ENCODE measurements at places on chromosomes 2 and 18.
A peak's percentile ranks its signal among the peaks of the same experiment; 100 is the strongest.

- DNase-seq = peak; percentile 38
- no peak overlapping the region for H3K4me3 ChIP-seq
- peaks cover 2% of the 10 kb centered on the region for H3K4me1 ChIP-seq
- H3K27me3 ChIP-seq = no peaks in the 10 kb centered on the region
These were observed 65.7 kb upstream of the SMAD2 start for GRCh38 chr18:47996091-47996541.

DNA sequence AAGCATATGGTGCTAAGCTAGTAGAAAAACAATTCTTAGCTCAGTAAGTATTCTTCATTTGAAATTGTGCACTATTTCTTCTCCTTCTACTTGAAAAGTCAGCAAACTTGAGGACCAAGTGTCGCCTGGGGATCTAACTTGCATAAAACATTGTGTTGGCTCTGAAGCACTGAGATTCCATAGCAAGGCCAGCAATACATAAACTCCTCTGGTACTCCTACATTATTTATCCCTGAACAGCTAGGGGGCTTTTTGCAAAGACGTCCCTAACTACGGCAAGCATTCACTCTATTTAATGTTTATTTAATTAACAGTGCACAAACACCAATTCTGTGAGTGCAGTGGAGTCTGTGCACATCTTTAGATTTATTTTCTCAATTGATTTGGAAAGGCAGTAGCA is 392.2 kb downstream of the ERBB4 start:
- H3K4me3 ChIP-seq = no peak overlapping the region
- H3K36me3 ChIP-seq = no peaks in the 10 kb centered on the region
- H3K27ac ChIP-seq = no peak overlapping the region

GRCh38 chr2:120442541-120442922 is 96.6 kb downstream of the INHBB start:
- H3K4me1 ChIP-seq = peaks cover 19% of the 10 kb centered on the region
- DNase-seq = no peak
- H3K27me3 ChIP-seq = peaks cover 57% of the 10 kb centered on the region
- no peak overlapping the region for H3K27ac ChIP-seq

GRCh38 chr2:200345975-200346374 is 39.5 kb downstream of the SPATS2L start:
- DNase-seq = peak; percentile 93
- no peaks in the 10 kb centered on the region for H3K27me3 ChIP-seq
- peaks cover 16% of the 10 kb centered on the region for H3K4me1 ChIP-seq
- peaks cover 17% of the 10 kb centered on the region for H3K36me3 ChIP-seq
- H3K27ac ChIP-seq = peak overlapping the region; percentile 80
- H3K4me3 ChIP-seq = no peak overlapping the region

- no peak overlapping the region for H3K4me3 ChIP-seq
- no peak overlapping the region for H3K27ac ChIP-seq
- no peak for DNase-seq
- H3K4me1 ChIP-seq = peaks cover 2% of the 10 kb centered on the region
- H3K27me3 ChIP-seq = no peaks in the 10 kb centered on the region
These were observed 226.0 kb upstream of the ITGA4 start for GRCh38 chr2:181231151-181231550.

DNA sequence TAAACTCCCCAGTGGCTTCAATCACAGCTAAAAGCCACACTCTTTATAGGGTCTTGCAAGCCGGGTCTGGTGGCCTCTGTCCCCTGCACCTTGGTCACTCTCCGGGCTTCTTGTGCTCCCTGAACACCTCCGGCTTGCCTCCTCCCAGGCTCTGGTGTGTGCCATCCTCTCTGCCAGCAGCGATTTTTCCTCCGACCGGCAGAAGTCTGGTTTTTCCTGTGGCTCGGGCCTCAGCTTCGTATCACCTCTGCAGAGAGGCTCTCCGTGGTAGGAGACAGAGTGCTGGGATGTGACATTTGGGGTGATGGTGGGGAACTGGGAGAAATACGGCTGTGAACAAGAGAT is 58.8 kb upstream of the HPCAL1 start:
- no peak overlapping the region for H3K4me3 ChIP-seq
- peaks cover 4% of the 10 kb centered on the region for H3K4me1 ChIP-seq
- H3K27ac ChIP-seq = no peak overlapping the region
- no peak for DNase-seq
- no peaks in the 10 kb centered on the region for H3K36me3 ChIP-seq
- peaks cover 3% of the 10 kb centered on the region for H3K27me3 ChIP-seq

DNA sequence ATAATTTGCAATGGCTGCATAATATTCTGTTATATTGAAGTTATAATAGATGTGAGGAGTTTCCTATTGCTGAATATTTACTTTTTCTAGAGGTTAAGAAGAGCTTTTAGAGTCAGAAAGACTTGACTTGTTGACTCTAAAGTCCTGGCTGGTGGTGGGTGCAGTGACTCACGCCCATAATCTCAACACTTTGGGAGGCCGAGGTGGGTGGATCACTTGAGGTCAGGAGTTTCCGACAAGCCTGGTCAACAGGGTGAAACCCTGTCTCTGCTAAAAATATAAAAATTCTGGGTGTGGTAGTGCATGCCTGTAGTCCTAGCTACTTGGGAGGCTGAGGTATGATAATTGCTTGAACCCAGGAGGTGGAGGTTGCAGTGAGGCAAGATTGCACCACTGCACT is 33.9 kb upstream of the ATIC start:
- no peaks in the 10 kb centered on the region for H3K27me3 ChIP-seq
- H3K4me3 ChIP-seq = no peak overlapping the region
- no peaks in the 10 kb centered on the region for H3K4me1 ChIP-seq
- DNase-seq = no peak

GRCh38 chr2:135733045-135733444 is 8.6 kb upstream of the UBXN4 start:
- no peaks in the 10 kb centered on the region for H3K36me3 ChIP-seq
- no peak for DNase-seq
- no peak overlapping the region for H3K27ac ChIP-seq
- H3K4me1 ChIP-seq = no peaks in the 10 kb centered on the region
- no peaks in the 10 kb centered on the region for H3K27me3 ChIP-seq
- H3K4me3 ChIP-seq = no peak overlapping the region

- H3K36me3 ChIP-seq = no peaks in the 10 kb centered on the region
- H3K4me3 ChIP-seq = no peak overlapping the region
- no peak overlapping the region for H3K27ac ChIP-seq
- DNase-seq = no peak
- H3K4me1 ChIP-seq = no peaks in the 10 kb centered on the region
These were observed 47.1 kb downstream of the PRKCE start for GRCh38 chr2:45698554-45698953.

- H3K27me3 ChIP-seq = no peaks in the 10 kb centered on the region
- no peaks in the 10 kb centered on the region for H3K36me3 ChIP-seq
- H3K4me1 ChIP-seq = peaks cover 2% of the 10 kb centered on the region
- DNase-seq = peak; percentile 88
These were observed 1064.1 kb upstream of the CNTNAP5 start for GRCh38 chr2:122960759-122961641.

DNA sequence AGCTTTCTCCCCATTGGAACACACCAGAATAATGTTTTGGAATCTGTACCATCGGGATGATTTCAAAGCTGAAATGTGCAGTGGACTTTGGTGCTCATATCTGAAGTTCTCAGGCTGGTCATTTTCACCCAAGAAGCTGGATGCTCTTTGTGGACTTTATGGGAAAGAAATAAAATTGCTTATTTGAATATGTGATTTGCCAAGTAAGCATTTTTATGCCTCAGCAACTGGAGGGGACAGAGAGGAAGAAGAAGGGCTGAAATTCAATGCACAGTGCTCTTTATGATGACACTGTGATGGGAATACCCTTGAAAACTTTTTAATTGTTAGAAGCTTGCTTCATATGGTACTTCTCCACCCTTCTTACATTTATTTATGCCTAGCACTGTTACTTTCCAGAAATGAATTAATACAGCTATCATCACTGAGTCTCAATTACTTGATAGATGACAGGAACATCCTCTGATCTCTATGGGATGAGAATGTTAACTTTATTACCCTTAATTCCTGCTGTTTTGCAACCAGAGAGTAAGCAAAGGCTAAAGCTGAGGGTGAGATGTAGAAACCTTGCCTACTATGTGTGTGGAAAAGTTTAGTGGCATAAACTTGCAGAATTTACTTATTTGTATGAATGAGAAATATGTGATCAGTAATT is 23.6 kb downstream of the SETBP1 start:
- H3K27ac ChIP-seq = no peak overlapping the region
- H3K27me3 ChIP-seq = no peaks in the 10 kb centered on the region
- H3K4me3 ChIP-seq = no peak overlapping the region
- H3K4me1 ChIP-seq = peaks cover 17% of the 10 kb centered on the region
- H3K36me3 ChIP-seq = peaks cover 9% of the 10 kb centered on the region

GRCh38 chr18:77321823-77322805 is 72.5 kb downstream of the GALR1 start:
- no peak overlapping the region for H3K27ac ChIP-seq
- no peak overlapping the region for H3K4me3 ChIP-seq
- H3K27me3 ChIP-seq = no peaks in the 10 kb centered on the region
- no peaks in the 10 kb centered on the region for H3K36me3 ChIP-seq
- DNase-seq = no peak

- H3K4me3 ChIP-seq = no peak overlapping the region
- no peaks in the 10 kb centered on the region for H3K27me3 ChIP-seq
- no peak for DNase-seq
These were observed 69.1 kb downstream of the TACR1 start for GRCh38 chr2:75130171-75130570.

GRCh38 chr18:6843308-6843707 is 113.8 kb downstream of the ARHGAP28 start:
- no peaks in the 10 kb centered on the region for H3K27me3 ChIP-seq
- no peak overlapping the region for H3K4me3 ChIP-seq
- no peaks in the 10 kb centered on the region for H3K4me1 ChIP-seq
- DNase-seq = no peak
- no peak overlapping the region for H3K27ac ChIP-seq

DNA sequence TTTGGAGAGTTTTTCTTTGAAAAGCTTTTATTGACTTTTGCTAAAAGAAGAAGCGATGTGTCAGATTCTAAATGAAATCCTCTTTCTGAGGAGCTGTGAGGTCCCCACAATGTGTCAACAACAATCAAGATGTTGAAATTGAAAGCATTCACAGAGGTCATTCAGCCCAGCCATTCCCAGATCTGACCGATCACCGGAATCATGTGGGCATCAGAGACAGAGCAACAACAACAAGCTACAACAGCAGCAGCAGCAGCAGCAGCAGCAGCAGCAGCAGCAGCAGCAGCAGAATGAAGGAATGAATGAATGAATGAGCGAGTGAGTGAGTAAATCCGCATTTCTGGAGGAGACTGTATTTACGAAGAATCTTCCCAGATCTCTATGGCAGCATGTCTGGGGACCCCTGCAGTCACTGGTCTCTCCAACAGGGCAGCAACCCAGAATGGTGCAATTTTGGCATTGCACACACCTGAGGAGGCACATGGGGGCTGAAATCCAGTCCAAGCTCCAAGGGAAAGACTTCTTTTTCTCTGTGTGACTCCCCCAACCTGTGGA is 299.0 kb downstream of the MYCN start:
- DNase-seq = no peak
- H3K27ac ChIP-seq = no peak overlapping the region
- no peaks in the 10 kb centered on the region for H3K4me1 ChIP-seq
- peaks cover 2% of the 10 kb centered on the region for H3K27me3 ChIP-seq
- H3K4me3 ChIP-seq = no peak overlapping the region

DNA sequence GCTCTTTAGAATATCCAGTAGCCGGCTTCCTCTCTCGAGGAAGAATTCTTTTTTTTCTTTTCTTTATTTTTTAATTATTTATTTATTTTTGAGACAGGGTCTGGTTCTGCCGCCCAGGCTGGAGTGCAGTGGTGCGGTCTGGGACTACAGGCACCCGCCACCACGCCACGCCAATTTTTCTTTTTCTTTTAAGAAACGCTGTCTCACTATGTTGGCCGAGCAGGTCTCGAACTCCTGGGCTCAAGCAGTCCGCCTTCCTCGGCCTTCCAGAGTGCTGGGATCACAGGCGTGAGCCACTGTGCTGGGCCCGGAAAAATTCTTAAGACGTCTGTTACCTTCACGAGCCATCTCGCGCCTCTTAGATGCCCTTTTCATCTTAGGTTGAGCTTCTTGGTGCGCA is 931 bp upstream of the TMEM131 start:
- H3K4me3 ChIP-seq = peak overlapping the region; percentile 81
- no peaks in the 10 kb centered on the region for H3K27me3 ChIP-seq
- H3K4me1 ChIP-seq = peaks cover 23% of the 10 kb centered on the region
- no peak for DNase-seq
